ENCODE measurements at places on chromosomes 12 and 14.

- DNase-seq: no peak
Measured at GRCh38 chr14:51006324-51006723, 62.0 kb upstream of the PYGL start.

- no peak for DNase-seq
Measured at GRCh38 chr12:62679608-62680007, 213.0 kb downstream of the MON2 start.

GRCh38 chr14:22798528-22798927 lies 16.7 kb downstream of the SLC7A7 start:
- no peak for DNase-seq

DNA sequence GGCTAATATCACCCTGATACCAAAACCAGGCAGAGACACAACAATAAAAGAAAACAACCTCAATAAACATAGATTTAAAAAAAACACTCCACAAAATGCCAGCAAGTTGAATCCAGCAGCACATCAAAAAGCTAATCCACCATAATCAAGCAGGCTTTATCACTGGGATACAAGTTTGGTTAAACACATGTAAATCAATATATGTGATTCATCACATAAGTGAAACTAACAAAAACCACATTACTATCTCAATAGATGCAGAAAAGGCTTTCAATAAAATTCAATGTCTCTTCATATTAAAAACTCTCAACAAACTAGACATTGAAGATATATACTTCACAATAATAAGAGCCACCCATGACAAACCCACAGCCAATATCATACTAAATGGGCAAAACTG lies 17.0 kb upstream of the TAS2R14 start:
- no peak for DNase-seq

DNA sequence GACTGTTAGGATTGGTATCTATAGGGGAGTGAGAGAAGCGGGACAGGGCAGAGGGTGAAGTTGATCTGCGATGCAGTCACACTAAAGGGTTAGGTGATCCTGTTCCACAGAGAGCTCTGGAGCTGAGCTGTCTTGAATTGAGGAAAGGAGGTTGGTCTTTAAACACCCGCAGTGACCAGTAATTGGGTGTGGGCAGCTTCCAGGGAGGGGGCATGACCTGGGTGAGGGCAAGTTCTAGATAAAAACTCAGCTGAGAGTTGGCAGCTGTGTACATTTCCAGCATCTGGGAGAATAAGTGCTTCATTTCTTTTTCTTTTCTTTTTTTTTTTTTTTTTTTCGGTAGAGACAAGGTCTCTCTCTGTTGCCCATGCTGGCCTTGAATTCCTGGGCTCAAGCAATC lies 35.1 kb downstream of the RDH12 start:
- no peak for DNase-seq

- DNase-seq: no peak
Measured at GRCh38 chr12:83666690-83667089, 980.0 kb downstream of the TMTC2 start.

DNA sequence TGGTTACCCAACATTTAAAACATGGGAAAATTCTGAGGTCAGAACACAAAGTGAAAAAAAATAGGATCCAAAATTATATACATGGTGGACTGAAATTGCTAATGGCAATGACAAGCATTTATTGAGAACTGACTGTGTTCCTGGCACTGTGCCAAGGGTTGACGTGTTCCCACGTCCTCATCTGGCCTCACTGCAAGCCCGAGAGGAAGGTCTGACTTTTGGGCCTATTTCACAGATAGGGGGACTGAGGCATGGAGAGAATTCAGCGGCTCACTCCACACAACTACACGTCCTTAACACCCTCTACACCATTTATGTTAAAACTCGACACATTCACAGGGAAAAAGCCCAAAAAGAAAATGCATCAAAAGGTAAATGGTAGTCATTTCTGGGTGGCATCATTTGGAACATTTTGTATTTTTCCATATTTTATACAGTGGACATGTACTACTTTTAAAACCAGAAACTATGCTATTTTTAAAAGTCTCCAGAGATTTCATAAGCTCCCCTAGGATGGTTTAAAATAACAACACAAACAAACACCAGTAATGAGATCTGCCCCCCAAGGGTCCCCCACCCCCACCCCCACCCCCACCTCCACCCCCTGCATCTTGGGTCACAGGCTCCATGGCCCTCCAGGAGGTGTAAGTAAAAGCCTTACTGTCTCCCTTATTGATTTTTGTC lies 27.7 kb downstream of the CLMN start:
- DNase-seq: peak; percentile 25

GRCh38 chr12:45713078-45713477 lies 16.4 kb upstream of the ARID2 start:
- DNase-seq: peak; percentile 35

GRCh38 chr12:1594006-1594260 lies 448 bp downstream of the FBXL14 start:
- peak; percentile 77 for DNase-seq

DNA sequence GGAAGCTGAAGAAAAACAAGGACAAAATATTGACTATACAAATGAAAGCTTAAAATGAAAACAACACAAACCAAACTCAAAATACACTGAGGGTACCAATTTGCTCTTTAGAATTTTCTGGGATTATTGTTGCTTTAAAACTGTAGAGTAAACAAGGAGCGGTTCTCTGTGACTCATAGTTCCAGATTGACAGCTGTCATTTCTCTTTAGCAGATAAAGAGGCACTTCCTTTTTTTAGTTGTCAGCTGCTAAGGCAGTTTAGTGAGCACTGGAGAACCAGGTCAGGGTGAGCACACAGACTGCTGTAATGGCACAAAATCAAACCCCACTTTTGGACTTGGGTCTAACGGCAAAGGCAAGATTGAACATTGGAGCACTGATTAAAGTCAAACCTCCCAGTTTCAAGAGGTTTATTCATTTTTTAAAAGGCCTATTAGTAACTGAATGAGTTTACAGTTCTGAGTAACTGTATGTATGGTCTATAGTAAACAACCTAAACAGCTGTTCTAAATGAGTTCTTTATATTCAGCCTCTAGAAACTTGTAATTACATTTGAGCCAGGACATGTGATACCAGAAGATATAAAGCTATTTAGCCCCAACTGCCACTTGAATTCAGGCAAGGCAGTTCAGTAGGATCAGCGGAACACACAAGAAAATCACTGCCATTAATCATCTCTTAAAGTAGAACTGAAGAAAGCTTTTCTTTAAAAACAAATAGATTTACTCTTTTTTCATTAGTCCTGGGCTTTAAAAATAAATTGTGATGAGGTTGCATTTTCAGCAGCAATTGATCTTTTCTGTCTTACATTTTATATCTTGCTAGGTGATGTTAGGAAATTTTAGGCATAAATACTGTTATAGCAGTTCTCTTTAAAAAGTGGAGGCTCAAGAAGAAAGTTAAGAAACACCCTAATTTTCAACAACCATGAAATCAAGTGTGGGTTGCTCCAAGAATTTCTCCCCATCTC lies 71.7 kb upstream of the PRICKLE1 start:
- DNase-seq: no peak

- DNase-seq: no peak
Measured at GRCh38 chr12:11460343-11461023, 65.1 kb upstream of the PRB2 start.

DNA sequence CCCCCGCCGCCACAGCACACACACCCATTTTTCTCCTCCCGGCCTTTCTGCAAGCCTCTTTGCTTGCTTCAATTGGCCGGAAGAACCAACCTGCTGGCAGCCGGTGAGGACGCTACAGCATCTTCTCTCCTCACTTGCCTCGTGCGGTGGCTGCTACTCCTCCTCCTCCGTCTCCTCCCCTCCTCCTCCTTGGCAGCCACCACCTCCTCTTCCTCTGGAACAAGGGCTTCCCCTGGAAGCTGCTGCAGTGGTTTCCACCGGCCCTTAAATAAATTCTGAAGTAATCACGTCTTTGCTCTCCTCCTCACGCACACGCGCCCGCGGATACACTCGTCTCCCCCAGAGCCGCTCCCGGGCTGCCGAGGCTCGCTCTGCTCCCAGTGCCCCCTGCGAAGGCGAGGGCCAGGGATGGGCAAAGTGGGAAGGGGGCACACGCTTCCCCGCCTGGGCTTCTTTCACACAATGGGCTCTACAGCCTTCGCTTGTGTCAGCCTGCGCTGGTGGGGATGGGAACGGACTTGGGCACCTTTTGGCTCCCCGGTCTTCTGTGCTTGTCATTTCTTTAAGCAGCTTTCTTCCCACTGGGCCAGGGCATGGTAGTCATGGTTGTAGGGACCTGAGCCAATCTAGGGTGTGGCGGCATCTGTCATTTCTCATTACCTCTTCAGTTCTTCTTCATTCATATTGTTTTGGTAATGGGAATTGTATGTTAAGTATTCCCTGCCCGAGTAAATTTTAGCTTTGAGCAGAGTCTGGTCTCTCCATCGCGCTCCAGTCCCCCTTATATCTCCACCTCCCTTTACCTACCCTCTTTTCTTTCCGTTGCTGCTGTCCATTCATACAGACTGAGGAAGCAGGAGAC lies at the start of gene PPFIA2:
TSS of gene PPFIA2 (minus strand) at position 161 of the 862 bp plus-strand sequence.
- DNase-seq: peak; percentile 15

- peak; percentile 92 for DNase-seq
Measured at GRCh38 chr12:54383041-54383609, 1.4 kb downstream of the ZNF385A start.

DNA sequence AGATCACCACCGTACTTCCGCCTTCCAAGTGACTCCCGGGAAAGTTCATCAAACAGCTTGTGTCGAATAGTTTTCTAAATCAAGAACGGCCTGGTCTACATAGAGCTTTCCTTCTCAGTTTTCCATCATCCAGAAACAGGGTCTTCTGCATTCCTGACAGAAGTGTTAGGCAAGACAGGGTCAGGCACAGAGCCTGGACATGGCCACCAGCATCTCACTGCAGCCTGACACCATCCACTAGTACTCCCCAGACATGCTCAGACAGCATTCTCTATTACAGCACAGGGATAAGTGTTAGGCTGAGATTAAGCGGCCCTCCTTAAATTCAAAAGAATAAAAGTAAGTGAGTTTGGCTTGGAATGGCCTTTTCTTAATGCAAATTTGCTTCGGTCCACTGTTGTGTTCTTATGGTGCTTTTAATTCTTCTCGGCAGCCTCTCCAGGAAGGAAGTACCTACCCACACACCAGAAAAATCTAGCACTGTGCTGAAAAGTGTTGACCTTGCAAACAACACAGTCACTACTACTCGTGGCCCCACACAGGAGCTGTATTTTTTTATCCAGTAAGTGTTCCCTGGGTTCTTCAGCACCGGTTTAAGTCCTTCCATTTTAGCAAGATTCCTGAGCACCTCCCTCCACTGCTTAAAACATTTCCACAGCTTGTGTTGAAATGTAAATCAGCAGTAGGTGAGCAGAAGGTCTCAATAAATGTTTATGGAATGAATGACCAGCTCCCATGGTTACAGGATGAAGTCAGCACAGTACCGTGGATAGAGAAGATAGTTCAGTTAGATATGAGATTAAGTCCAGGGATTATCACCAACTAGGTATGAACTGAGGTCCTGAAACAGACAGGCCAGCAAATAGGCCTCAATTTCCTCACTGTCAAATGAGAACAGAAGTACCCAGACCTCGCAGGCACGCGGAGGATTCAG lies 44.1 kb downstream of the SETD3 start:
- DNase-seq: peak; percentile 39

- DNase-seq: no peak
Measured at GRCh38 chr12:124479680-124480468, 87.5 kb downstream of the NCOR2 start.

GRCh38 chr12:126369487-126370463 lies 1304.5 kb downstream of the AACS start:
- DNase-seq: peak; percentile 47

- DNase-seq: no peak
Measured at GRCh38 chr14:94172545-94172944, 1.6 kb upstream of the PPP4R4 start.

GRCh38 chr12:27970401-27971120 lies 2.0 kb downstream of the PTHLH start:
- DNase-seq: peak; percentile 27

DNA sequence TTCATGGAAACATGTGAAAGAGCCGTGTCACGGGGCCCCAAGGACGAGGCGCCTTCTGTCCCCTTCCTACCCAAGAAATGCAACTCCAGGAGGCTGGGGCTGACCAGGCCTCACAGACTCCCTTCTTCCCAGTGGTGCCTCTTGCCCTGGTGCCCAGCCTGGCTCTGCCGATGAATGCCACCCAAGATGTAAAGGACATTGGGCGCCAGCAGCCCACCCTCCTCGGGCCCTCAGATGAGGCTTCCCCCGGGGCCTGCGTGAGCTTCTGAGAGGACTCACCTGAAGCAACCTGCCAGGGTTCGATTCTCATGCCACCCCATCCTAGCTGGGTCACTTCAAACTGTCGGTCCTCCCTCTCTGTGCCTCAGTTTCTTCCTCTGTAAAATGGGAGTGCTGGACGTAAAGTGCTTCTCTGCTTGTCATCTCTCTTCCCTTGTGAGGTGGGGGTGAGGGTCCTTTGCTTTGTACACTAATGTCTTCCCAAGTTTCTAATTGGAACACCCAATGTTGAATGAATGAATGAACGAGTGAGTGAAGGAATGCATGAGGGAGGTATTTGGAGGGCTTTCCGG lies 10.8 kb downstream of the FAM222A start:
- no peak for DNase-seq

- no peak for DNase-seq
Measured at GRCh38 chr12:53182903-53183302, 2.2 kb upstream of the CSAD start.

DNA sequence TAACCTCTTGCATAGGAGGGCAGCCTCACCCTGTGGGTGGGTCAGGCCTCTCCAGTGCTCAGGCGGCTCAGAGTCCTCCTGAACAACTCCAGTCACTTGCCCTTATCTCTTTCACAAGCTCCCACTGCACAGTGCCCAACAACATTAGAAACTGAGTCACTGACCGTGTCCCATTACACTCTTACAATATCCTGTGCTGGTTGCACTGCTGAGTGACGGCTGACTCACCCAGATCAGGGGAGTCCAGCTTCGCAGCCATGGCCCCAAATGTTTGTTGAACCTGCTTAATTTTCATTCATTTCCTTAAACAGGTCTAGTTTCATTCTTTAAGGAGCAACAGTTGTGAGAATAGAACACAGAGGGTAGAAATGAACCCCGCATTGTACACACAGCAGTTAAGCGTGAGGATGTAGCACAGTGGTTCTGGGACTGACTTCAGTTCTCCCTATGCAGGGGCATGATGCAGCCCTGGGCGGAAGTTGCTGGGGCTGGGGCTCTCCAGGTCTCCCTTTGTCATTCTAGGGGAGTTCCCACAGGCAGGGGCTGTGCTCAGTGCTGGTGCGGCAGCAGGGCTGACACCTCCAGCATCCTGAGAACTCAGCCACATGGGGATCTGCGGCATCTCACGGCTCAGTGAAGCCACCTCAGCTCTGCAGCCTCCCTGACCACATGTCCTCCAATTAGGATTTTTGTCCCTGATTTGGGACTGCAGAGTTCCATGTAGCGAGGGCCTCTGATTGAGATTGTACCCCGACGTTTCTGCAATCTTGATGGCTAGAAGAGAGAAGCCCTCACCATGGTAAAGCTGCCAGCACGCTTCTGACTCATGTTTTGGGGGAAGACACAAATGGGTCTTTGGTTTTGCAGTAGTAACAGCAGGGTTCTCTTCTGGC lies 16.1 kb downstream of the GPR68 start:
- DNase-seq: peak; percentile 66
